ENCODE measurements at places on chromosomes 16 and 17. TPM values are rescaled to one million over a fixed set of nuclear protein-coding genes. Genes with fewer than 3 reads are reported as not detected.

DNA sequence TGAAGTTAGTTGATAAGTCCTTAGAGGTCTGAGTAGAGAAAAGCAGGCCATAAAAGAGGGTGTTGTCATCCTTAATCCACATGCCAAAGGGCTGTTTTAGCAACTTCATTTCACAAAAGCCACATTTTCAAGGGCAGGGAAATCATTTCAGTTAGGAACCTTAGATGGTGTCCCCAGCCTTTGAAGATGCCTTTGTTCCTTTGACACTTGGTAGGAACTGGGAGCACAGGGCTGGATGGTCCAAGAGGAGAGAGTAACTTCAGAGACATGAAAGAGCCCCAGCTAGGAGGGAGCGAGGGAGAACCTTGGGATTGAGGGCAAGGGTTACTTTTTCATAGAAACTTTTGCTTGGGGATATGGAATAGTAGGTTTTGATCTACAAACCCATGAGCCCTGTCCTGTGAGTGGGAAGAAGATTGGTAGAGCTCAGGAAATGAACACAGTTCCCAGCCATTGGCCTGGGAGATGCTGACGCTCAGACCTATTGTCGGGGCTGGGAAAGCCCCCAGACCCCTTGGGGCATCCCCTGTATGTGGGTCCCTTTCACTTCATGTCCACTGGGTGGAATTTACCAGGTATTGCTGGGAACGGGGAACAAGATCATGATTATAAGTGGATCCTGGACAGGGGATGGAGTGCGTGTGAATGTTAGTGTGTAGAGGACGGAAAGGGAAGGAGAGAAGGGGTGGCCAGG, 18.9 kb downstream of the MSI2 start:
- no peak for DNase-seq

DNA sequence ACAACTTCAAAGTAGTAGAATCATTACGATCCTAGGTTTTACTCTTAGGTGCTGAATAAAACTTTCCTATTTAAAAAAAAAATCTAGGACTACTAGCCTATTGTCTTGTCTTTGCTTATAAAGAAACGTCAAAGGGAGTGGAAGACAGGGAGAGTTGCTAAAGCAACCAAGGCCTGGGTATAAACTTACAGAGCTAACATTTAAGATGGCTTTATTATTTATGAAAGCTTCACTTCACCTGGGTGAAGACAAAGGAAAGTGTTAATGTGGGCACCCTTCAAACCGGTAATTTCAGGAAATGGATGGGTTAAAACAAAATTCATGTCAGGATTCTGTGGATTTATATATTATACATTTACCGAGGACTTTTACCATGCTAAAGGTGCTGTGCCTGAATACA, 2.5 kb downstream of the DUSP14 start:
- no peak for DNase-seq

The MT1E gene
- total RNA-seq = 86.6 TPM

DNA sequence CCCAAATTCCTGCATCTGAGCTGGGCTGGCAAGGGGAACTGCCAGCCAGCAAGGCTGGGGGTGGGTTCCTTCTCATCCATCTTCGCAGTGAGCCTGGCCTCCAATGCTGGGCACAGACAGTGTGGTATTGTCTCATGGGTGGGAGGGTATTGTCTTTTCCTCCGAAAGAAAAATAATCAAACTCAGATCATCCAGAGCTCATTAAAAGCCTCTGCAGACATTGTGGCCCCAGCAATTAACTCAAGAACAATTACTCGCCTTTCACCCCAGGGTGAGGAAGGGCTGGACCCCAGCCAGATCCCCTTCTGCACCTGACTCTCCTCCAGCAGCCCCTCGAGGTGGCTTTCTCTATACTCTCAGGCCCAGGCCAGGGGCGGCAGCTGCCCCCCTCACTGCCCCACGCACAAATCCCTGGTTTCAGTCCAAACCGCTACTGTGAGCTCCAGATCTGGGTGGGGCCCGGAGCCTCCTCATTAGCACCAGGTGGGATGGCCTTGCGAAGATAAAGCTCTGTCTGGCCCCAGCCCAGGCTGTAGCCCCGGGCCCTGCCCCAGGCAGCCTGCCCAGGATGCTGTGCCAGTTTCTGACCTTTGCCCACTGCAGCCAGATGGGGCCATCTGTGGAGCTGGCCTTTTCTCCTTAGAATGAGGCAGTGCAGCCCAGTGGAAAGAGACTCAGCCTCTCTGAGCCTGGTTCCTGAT, 2.3 kb upstream of the KRT15 start:
- DNase-seq = peak; percentile 84

GRCh38 chr16:82192665-82193064, 22.6 kb upstream of the MPHOSPH6 start:
- no peak for DNase-seq

- DNase-seq = peak; percentile 86
Measured at GRCh38 chr16:84593825-84594724, 23.8 kb downstream of the COTL1 start.

DNA sequence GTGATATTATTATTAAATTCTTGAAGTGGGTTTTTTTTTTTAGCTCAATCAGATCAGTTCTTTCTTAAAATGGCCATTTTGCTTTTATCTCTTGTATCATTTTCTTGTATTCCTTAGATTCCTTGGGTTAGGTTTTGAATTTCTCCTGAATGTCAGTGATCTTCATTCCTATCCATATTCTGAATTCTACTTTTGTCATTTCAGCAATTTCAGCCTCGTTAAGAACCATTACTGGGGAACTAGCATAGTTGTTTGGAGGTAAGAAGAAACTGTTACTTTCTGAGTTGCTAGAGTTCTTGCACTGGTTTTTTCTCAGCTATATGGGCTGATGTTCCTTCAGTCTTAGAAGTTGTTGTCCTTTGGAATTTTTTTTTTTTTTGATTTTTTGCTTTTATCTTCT, 293.1 kb downstream of the MAP2K4 start:
- DNase-seq = no peak

DNA sequence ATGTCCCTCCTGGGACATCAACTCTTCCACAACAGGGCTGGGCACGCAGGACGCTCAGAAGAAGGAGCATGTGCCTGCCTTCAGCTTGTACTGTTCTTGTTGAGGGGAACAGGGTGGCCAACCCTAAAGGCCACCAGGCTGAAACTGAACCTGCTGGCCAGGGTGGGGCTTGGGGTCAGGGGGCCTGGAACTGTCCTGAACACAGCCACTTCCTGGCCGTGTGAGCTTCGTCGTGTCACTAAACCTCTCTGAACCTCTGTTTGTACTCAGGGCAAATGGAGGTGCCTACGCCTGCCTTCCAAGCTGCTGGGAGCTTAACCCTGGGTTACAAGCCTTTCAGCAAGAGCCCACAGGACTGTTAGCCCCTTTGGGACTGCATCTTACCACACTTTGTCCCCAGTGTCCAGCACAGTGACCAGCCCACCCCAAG, 6.7 kb downstream of the ARHGAP27 start:
- DNase-seq = no peak

DNA sequence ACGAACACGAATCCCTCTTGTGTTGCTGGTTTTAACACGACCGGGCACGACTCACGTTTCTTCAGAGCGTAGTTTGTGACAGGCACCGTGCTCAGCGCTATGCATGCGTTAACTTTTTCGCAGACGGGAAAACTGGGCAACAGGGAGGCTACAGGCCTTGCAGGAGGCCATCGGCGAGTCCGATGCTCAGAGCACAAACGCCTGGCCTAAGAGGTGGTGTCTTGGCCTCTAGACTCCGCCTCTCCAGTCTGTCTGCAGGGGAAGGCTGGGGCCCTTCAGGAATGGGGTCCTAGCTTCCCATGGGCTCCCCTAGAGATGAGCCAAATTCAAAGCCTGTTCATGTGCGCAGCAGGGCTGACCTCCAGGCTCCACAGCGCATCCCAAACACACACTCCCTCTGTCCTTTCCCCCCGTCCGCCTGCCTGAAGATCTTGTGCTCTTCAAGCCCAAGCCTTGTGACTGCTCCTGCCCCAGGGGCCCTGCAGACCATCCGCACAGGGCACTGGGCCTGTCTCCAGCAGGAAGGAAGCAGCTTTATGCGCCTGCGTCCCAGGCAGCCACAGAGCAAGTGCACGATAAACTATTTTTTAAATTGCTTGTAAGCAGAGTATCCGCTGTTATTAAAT, 3.1 kb downstream of the CLCN7 start:
- no peak for DNase-seq

The MYL11 gene
- total RNA-seq = 1.1 TPM

The CRYBA1 gene
- not detected for total RNA-seq

DNA sequence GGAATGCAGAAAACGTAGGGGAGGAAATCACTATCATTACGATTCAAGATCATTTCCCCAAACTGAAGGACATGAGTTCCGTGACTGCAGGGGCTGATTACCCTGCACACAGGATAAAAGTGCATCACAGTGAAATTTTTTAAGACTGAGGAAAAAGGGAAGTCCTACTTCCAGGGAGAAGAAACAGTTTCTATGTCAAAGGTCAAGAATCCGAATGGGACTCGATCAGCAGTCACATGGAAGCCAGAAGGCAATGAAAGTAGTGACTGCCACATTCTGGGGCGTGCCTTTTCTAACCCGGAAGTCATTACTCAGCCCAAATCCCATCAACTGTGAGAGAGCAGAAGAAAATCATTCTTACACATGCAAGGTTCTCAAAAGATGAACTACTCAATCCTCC, 12.1 kb downstream of the ZZEF1 start:
- DNase-seq = no peak

The APRT gene
- 185 TPM for total RNA-seq

DNA sequence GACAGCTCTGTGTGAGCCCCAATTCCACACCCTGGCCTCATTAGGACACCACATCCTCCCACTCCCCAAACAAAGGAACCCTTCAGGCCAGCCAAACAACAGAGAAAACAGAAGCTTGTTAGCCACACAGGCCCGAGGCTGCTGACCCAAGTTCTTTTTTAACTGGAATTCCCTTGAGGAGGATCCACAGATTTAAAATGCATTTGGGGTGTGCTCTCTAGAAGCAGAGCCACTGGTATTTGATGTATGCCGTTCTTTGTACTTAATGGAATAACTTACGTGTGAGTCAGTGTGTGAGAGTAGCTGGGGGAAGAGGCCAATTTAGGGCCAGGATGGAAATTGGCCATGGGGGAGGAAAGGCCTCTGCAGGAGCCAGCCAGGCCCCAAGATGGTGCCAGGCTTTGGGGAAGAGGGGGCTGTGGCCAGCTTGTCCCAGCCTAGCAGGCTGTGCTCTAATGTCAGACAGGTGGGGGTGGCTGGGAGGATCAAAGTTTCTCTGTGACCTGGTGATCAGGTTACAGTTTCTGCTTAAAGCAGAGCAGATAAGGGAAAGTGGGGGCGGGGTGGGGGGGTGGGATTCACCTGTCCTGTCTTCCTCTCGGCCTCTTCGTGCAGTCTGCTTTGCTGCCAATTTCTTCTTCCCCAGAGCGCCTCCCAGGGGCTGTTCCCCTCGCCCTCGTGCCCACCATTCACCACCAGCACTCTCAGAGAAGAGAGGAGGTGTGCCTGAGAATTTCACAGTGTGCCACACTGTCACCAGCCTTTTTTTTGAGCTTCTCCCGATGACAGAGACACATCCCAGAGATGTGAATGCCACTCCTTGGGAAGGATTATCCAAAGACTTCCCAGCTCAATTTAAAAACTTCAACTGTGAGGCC, 50.8 kb downstream of the TOM1L2 start:
- no peak for DNase-seq
